Lower lobe of right lung (tissue), 2 donors: ENCODE measurements at places on chromosomes 7 and 10. TPM values are rescaled to one million over a fixed set of nuclear protein-coding genes. Genes with fewer than 3 reads are reported as not detected.

GRCh38 chr10:131771634-131772358 is 129.0 kb upstream of the PPP2R2D start:
- no peak for DNase-seq

The VSTM4 gene
- 18.7 TPM for total RNA-seq

The GPR37 gene
- 0.59 TPM for total RNA-seq

The TACC2 gene
- 141 TPM for total RNA-seq

DNA sequence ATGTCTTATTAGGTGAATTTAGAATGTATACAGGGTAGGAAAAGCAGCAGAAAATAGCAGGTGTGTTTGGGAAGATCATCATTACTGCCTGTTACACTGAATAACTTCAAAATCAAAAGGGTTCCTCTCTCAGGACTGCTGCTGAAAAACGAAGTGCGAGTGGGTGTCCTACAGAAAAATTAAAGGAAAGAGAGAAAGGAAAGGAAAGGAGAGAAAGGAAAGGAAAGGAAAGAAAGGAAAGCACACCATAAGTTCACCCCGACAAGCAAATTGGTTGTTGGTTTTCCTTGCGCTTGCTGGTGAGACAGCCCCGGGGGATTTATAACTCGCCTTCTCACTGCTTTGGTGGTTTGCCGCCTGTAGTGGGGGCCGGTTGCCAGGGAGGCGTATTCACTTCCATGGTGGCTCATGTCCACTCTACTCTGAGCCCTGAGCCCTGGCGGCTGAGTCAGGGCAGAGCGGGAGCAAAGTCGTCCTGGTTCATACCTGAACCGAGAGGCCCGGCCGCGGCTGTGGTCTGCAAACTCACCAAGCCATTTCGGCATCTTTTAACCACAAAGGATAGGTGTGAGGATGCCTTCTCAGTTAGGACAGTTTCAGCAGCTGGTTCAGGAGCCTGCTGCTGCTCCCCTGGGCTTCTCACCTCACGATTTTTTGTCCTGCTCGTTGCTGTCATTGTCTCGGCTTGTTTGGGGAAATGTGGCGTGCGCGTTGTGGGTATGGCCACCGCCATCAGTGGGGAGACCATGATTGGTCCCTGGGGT is 26.1 kb downstream of the INPP5A start:
- no peak for DNase-seq

DNA sequence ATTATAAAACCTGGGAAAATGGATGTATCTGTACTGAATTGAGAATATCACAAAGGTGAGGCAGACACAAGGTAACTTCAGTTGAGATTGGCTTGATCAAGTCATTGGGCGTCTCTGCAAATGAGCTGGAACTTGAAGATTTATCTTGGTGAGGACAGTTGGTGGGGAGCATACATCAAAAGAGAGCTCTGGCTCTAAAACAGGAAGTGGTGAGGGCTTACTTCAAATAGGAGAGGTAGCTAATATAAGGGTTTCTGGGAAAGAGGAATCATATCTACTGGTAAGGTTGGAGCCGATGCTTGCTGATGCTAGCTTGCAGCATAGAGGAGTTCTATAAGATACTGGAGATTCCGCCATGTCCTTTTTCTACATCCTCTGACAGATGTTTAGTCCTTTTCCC is 39.9 kb upstream of the FGL2 start:
- DNase-seq = no peak

The CLCN1 gene
- total RNA-seq = not detected

The ZKSCAN5 gene
- 6.2 TPM for total RNA-seq

The DNAJC2 gene
- 17.1 TPM for total RNA-seq
